Activated T-cell treated with anti-CD3 and anti-CD28 coated beads, Interleukin-2, amount 50 U/mL, for 4 hours (primary cell): ENCODE measurements at places on chromosomes 7 and 10. TPM values are rescaled to one million over a fixed set of nuclear protein-coding genes. Genes with fewer than 3 reads are reported as not detected.

LRRN3 gene
- total RNA-seq: 39.2 TPM

POT1 gene
- 22.6 TPM for total RNA-seq

HIPK2 gene
- 26.1 TPM for total RNA-seq

KEL gene
- 0.33 TPM for total RNA-seq

PNLIP gene
- total RNA-seq: 1.5 TPM

CALU gene
- total RNA-seq: 46.4 TPM

IDI2 gene
- total RNA-seq: not detected

CHAT gene
- not detected for total RNA-seq

SSC4D gene
- total RNA-seq: 1.0 TPM

GPR146 gene
- total RNA-seq: not detected

GIMAP2 gene
- total RNA-seq: 19.7 TPM

UNC5B gene
- 0.43 TPM for total RNA-seq

PRPS1L1 gene
- total RNA-seq: not detected

MXI1 gene
- total RNA-seq: 14.5 TPM

IL6 gene
- 9.3 TPM for total RNA-seq

TSPAN13 gene
- total RNA-seq: 4.0 TPM

TCAF2 gene
- total RNA-seq: 19.7 TPM

COL17A1 gene
- total RNA-seq: not detected

SLC4A2 gene
- total RNA-seq: 107 TPM

- no peak for DNase-seq
Measured at GRCh38 chr7:135745703-135746312, 2.8 kb downstream of the FAM180A start.

DNA sequence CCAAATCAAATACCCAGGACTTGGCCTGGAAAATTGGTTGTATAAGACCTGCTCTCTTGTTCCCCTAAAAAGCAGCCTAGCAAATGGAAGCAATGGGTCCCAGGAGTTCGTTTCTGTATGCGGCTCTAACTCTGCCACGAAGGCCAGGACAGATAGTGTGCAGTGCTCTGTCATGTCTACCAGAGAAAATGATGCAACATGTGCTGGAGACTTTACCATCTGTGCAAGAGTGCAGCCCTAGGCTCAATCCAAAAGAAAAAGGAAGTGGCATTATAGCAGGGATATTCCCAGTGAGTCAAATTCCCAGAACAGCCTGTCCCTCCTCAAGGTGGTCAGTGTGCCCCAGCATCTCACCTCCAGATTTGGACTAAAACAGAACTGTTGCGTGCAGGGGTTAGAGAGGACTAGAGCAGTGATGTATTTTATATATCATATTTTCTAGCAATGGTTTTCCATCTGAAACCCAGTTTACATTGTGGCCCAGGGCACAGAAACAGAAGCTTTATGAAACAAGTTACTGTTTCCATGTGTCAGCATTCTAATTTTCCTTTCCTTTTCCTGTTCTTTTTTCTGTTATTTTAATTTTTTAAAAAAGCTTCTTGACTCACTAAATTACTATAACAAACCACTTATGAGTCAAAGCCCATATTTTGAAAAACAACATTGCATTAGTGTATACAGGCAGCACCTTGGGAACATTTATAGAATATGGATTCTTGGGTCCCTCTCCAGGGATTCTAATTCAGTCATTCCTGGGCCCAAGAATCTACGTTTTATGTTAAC lies 311.2 kb downstream of the RNLS start:
- DNase-seq: no peak

- DNase-seq: no peak
Measured at GRCh38 chr10:127935071-127935561, 28.2 kb downstream of the PTPRE start.

DNA sequence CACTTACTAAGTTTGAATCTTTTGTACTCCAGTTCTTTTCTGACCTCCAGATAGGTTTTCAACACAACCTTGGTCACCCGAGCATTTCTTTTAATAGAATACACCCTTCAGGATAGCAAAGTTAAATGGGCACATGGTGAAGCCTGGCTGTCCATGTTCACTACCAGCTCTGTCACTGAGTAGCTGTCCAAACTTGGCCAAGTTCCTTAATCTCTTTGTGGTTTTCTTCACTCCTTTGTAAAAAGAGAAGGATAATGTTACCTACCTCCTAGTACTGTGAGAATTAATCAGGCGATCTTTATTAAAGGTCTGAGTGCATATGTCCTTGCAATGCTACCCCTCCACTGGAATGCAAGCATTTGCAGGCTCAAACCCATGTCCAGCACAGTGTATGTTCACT lies 128.1 kb upstream of the PTPRZ1 start:
- DNase-seq: no peak

- no peak for DNase-seq
Measured at GRCh38 chr10:71836596-71836974, 14.5 kb downstream of the PSAP start.

GRCh38 chr10:3213208-3213607 lies 40.6 kb upstream of the PITRM1 start:
- no peak for DNase-seq

GRCh38 chr7:138245682-138246081 lies 169.4 kb downstream of the AKR1D1 start:
- DNase-seq: no peak

GRCh38 chr7:22662036-22662435 lies 65.0 kb upstream of the IL6 start:
- DNase-seq: no peak

DNA sequence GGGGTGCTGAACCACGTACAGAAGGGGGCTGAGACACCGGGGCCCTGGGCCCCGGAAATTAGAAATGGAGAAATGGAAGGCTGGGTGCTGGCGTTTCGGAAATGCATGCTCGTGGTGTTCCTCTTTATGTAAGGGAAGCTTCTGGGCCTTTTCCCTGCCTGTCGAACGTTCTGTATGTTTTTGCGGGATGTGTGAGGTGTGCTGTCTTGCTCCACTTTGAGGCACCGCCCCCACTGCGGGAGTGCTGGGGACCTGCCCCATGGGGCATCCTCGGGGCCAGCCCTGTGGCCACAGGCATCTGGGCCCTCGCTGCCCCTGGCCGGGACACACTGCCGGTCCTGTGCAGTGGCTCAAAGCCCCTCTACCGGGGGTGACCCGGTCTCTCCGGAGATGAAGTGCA lies 1.7 kb upstream of the VENTX start:
- no peak for DNase-seq

- no peak for DNase-seq
Measured at GRCh38 chr10:68517188-68517587, 10.1 kb downstream of the SLC25A16 start.

- DNase-seq: no peak
Measured at GRCh38 chr10:97314671-97315070, 4.4 kb upstream of the FRAT1 start.

- no peak for DNase-seq
Measured at GRCh38 chr7:148142660-148143248, 447.8 kb upstream of the C7orf33 start.

DNA sequence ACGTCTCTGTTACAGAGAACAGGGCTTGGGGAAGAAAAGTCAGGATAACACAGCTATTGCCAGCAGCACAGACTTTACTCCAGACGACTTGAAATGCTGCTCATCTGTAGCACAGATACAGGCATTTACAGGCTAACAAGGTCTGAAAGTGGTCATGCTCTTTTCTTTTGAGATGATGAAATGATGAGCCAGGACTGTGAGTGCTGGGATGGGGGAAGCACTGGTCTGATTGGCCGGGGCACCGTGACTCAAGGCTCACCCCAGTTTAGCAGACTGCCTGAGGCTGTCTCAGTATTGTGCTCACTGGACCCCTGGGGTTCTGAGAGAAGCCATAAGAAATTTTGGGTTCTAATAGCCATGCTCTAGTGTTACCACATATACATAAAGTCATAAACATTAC lies 12.4 kb downstream of the SMKR1 start:
- DNase-seq: no peak

- DNase-seq: no peak
Measured at GRCh38 chr10:79930267-79930666, 18.6 kb downstream of the SFTPD start.

GRCh38 chr10:122999347-122999746 lies 9.2 kb downstream of the IKZF5 start:
- no peak for DNase-seq

DNA sequence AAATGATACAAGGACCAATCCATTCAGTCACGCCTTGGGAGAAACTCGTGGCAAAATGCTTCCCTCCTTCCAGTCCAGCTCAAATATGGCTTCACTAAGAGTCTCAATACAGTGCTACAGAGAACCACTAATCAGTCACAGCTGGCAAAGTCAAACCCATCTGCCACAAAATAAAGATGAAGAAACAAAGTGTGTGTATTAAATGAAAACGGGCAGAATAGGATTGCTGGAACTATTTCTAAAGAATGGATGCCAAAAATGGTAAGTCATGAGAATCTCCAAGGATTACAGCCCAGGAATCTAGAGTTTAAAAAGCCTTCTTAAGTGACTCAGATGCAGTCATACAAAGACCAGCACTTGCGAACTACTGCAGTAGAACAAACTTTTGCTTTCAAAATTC lies 61.9 kb downstream of the CACUL1 start:
- no peak for DNase-seq

DNA sequence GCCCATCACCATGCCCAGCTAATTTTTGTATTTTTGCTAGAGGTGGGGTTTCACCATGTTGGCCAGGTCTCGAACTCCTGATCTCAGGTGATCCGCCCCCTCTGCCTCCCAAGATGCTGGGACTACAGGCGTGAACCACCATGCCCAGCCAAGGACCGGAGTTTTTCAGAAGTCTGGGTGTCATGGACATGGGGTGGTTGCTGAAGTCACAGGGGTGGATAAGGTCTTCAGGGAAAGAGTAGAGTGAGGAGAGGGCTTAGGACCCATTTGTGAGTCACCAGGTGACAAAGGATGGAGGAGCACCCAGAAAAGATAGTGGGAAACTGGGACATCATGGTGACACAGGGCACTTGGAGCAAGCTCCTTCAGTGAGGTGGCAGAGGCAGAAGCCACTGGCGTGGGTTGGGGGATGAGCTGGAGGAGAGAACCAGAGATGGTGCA lies 2.8 kb upstream of the GPRIN2 start:
- no peak for DNase-seq

- DNase-seq: no peak
Measured at GRCh38 chr7:128937647-128938543, at the start of gene IRF5. TSS of gene IRF5 (plus strand) at chr7:128937927. CDS start at chr7:128942082, 4,155 bp downstream.

DNA sequence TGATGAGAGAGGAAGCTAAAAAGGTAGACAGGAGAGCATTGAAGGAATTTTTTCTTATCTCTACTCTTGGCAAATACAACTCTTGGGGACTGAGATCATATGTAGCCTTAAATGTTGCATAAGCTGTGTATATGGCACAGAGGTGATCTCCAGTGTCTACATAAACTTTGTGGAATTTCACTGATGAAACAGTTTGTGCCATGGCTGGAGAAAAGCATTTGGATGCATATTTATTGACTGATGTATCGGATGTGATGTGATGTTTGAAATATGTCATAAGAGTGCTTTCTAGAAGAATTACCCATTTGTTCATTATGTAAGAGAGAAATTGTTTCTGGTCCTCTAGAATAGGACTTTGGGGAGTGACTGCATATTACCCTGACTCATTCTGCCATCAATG lies 244.9 kb upstream of the LRRTM3 start:
- no peak for DNase-seq

DNA sequence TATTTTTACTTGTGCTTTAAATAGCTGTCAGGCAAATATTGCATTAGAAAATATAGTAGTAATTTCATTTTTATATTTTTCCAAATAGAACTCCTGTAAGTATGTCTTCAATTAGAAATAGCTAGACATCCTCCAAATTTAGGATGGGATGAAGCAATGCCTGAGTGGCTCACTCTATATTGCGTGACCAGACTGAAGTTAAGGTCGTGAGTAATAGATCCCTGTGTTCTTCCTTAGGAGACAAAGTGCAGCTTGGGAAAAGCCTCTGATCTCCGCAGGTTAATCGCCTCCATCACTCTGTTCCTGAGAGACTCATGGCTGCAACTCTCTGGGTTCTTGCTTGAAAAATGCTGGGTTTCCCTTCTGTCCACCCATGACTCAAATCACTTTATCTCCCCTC lies 484.8 kb upstream of the ANKRD30A start:
- DNase-seq: no peak

DNA sequence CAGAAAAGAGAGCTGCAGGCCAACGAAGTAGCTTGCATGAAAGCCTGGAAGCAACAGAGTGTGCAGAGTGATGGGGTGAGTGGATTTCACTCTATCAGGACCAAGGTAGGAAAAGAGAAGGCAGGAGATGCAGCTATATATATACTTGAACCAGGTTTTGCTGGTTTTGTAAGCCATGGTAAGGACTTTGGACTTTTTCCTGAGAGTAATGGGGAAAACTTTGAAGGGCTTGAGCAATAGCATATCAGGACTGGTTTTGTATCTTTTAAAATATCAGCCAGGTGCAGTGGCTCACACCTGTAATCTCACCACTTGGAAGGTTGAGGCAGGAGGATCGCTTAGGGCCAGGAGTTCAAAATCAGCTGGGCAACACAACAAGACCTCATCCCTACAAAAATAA lies 120.6 kb upstream of the NRP1 start:
- DNase-seq: no peak

GRCh38 chr7:100825751-100826513 lies 1.4 kb downstream of the EPHB4 start:
- DNase-seq: no peak

DNA sequence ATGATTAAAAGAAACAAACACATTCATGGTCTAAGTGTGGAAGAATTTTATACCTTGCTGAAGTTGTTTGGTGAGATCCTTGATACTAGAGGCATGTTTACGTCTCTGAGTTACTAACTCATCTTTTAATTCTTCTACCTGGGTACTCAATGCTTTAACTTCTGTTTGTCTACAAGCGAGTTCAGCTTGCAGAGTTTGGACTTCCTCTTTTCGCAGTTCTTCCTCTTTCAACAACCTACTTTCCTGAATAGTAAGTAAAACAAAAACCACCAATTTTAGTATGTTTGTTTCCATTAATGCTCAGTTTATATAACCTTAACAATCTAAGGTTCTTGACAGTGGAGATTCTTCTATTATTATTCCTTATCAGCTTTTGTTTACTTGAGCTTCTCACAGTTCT lies 42.9 kb downstream of the CCDC186 start:
- DNase-seq: no peak

DNA sequence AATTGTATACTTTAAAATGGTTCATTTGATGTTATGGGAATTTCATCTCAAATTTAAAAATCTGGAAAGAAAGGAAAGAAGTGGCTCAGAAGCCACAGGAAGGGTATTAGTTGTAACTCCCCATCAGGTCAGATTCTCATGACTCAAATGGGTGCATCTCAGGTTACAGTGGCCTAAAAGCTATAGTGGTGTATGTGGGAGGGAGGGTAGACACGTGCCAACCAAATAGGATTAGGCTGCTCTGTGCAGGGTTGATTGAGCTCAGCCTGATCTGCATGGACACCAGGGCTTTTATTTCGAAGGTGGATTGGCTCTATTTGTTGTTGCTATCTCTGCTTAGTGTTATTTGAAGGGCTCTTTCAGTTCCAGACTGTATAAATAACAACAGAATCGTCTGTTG lies 121.5 kb upstream of the PRR15 start:
- DNase-seq: no peak

GRCh38 chr7:131329176-131329570 lies 1.5 kb downstream of the MKLN1 start:
- DNase-seq: no peak

DNA sequence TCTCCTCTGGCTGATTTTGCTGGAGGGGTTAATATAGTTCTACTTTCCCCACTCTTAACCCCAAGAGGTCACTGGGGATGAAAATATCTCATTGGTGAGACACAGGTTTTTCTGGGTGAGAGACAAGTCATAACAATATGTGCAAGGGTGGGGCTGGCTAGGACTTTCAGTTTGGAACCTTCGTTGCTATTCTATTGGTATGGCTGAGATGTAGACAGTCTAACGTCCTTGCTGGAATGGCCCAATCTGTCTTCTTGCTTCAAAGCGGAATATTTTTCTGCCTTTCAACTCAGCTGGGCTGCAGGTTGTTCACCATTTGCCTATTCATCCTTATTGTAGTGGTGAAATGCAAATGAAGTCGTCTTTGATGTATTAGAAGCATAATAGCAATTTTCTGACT lies 267.3 kb upstream of the MKI67 start:
- no peak for DNase-seq
